ENCODE measurements at places on chromosomes 16 and 17. TPM values are rescaled to one million over a fixed set of nuclear protein-coding genes. Genes with fewer than 3 reads are reported as not detected.

Gene CDH11
- 0.83 TPM for total RNA-seq

Gene SLFN13
- 4.7 TPM for total RNA-seq

Gene HAS3
- total RNA-seq: 45.9 TPM

Gene ARL5C
- not detected for total RNA-seq

Gene CDRT15
- total RNA-seq: not detected

Gene SULT1A2
- 0.09 TPM for total RNA-seq

Gene TPSD1
- total RNA-seq: not detected

Gene NGFR
- total RNA-seq: 0.83 TPM

Gene ERN2
- not detected for total RNA-seq

Gene CCL1
- not detected for total RNA-seq

Gene PRRT2
- total RNA-seq: 0.40 TPM

Gene ENPP7
- not detected for total RNA-seq

Gene BAIAP3
- total RNA-seq: 0.79 TPM

Gene PARD6A
- total RNA-seq: 1.7 TPM

Gene CCL14
- total RNA-seq: not detected

Gene CYGB
- 0.81 TPM for total RNA-seq

Gene TMC5
- total RNA-seq: 8.0 TPM

Gene TAT
- total RNA-seq: not detected

Gene FAM171A2
- total RNA-seq: 4.8 TPM

Gene MFAP4
- not detected for total RNA-seq

All from A549 treated with DMSO at 1 μM for 4 hours (cell line).